ENCODE measurements at places on chromosomes 11 and 22.

DNA sequence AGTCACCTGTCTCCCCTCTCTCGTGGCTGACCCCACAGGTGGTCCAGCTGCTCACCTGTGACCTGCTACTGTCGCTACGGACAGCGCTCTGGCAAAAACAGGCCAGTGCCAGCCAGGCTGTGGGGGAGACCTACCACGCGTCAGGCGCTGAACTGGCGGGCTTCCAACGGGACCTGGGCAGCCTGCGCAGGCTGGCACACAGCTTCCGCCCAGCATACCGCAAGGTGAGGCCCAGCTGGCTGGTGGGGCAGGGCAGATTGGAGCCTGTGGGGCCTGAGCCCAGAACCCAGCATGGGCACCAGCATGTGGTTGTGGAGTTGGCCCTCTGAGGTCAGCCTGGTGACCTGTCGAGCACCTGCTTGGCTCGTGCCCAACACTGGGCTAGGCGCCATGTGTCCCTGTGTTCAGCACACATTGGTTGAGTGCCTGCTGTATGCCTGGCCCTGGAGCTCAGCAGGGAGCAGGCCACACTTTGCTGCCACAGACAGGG, 11.9 kb downstream of the SHISA8 start:
- DNase-seq = no peak

DNA sequence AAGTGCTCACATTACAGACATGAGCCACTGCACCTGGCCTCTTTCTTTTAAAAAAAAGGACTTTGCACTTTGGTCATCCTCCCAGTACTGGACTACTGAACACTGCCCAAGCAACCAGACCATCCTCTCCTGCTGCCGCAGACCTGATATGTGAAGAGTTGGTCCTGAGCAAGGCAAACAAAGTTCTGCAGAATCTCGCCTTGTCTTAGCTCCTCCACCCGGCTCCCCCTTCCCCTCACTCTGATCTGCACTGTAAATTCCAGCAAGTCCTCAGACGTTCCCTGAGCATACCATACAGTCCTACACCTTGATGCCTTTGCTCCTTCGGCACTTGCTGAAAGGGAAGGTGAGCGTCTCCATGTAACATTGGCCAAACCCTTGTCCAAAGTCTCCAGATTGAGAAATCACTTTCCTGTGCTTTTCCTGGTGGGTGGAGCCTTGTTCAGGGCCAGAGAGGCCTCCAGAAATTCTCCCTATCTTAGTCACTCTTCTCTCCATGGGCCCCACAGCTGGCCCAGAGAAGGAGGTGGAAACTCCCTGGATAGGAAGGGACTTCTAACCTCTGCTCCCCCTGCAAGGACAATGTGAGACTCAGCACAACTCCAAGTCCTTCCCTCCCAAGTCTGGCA, 47.0 kb upstream of the TIMP3 start:
- DNase-seq = no peak

DNA sequence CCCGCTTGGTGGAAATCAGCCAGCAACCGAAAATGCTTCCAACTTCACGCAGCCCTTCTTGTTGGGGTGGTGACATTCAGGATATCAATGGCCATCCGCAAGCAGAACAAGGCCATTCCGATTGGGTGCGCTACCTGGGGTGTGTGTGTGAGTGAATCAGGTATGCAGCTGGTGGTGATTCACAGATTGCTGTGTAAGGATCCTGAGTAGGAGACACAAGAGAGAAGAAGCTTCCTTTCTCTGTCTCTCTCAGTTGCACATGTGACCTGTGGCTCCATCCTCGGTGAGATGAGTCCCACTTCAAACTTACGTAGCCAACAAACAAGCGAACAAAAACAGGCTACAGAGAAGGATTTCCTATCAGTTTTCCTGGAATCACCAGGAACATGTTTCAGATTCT, 9.6 kb upstream of the TMEM184B start:
- no peak for DNase-seq

DNA sequence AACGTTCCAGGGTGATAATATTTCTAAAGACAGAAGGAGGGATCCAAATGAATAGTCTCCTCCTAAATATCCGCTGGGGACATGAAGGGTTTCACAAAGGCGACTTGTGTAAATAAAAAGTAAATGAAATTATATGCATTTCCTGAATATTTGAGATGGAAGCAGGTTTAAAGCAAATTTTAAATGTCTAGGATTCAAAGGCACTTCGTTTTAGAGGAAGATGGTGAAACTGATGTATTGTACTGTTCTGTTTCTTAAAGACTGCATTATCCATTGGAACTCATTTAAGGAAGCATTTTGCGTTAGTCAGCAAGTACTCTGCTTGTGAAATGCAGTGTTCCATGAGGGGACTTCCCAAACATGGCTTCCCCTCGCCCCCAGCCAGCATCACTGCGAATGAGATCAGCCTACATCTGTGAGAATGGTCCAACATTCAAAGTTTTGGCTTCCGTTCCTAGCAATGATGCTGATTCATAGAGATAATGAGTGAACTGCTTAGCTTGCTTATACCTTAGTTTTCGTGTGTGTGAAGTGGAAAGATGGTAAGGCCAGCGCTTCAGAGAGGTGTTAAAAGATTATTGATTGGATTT, 1.5 kb downstream of the RAB39A start:
- no peak for DNase-seq

GRCh38 chr11:849951-850774, 7.5 kb downstream of the TSPAN4 start:
- DNase-seq = no peak

GRCh38 chr22:24289114-24289513, 18.5 kb downstream of the SPECC1L start:
- no peak for DNase-seq

DNA sequence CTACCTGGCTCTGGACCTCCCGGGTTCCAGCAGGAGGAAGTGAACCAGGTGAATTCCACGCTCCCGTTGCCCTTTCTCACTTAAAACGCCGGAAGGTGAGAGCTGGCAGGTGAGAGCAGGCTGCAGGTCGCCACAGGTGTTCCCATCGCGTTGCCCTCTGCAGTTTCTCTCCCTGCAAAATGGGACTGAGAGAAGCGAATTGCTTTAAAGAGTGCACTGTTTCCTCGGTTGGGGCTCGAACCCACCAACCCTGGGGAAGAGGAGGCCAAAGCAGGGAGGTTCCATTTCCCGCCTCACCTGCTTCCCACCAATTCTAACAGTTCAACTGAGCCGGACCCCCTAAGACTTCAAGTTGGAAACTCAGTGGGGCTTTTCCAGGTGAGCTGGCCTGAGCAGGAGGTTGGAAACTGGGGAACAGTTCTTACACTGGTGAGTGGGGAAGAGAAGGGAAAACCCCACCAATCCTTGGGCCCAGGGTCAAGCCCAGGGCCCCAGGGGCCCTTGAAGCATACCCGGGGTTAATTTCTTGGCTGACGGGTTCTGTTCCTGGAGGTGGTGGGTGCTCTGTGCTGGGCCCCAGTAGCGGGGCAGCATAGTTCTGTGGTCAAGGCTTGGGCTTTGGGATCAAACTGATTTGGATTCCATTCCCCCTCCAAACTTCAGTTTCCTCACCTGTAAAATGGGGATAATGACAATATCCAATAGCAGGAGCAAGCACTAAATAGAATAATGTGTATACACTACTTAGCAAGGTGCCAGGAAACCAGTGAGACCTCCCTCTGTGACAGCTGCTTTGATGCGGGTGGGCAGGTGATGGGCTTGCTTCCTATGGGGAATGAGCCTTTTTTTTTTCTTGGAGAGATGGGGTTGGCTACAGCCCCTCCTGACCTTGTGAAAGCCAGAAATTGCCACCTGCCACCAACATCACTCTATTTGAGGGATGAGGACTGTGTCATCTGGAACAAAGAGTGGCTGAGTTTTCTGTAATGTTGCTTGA, 788 bp downstream of the CD82 start:
- DNase-seq = no peak

DNA sequence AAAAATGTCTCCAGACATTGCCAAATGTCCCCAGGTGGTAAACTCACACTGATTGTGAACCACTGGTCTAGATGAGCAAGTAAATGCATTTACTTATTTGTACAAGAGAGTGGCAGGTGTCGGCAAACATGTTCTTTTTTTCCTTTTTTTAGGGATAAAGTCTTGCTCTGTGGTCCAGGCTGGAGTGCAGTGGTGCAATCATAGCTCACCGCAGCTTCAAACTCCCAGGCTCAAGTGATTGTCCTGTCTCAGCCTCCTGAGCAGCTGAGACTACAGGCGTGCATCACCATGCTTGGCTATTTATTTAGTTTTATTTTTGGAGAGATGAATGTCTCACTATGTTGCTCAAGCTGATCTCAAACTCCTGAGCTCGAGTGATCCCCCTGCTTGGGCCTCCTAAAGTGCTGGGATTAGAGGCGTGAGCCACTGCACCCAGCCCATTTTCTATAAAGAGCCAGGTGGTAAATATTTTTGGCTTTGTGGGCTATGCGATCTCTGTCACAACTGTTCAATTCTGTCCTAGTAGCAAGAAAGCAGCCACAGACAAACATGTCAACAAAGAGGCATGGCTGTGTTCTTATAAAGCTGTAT, 1.4 kb downstream of the VPREB1 start:
- DNase-seq = no peak

GRCh38 chr11:87265979-87266378, 228.2 kb downstream of the TMEM135 start:
- no peak for DNase-seq

GRCh38 chr11:109914038-109914437, 179.2 kb upstream of the ZC3H12C start:
- no peak for DNase-seq

DNA sequence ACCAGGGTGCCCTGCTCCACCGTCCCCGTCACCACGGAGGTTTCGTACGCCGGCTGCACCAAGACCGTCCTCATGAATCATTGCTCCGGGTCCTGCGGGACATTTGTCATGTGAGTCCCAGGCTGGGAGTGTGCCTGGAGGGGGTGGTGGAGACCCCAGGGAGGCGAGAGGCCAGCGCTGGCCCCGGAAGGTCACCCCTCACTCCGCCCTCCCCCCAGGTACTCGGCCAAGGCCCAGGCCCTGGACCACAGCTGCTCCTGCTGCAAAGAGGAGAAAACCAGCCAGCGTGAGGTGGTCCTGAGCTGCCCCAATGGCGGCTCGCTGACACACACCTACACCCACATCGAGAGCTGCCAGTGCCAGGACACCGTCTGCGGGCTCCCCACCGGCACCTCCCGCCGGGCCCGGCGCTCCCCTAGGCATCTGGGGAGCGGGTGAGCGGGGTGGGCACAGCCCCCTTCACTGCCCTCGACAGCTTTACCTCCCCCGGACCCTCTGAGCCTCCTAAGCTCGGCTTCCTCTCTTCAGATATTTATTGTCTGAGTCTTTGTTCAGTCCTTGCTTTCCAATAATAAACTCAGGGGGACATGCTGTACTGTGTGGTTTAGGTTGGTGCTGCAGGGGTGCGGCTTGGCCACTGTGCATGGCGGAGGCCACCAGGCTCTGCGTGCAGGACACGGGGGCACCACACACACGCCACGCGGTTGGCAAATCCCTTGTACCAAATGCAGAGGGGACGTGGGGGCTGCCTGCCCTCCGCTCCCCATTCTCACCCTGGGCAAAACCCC, 35.4 kb downstream of the MUC2 start:
- no peak for DNase-seq

GRCh38 chr22:29860006-29860766, 22.1 kb upstream of the ASCC2 start:
- DNase-seq = no peak

- DNase-seq = no peak
Measured at GRCh38 chr11:17401841-17402240, 13.4 kb upstream of the KCNJ11 start.

DNA sequence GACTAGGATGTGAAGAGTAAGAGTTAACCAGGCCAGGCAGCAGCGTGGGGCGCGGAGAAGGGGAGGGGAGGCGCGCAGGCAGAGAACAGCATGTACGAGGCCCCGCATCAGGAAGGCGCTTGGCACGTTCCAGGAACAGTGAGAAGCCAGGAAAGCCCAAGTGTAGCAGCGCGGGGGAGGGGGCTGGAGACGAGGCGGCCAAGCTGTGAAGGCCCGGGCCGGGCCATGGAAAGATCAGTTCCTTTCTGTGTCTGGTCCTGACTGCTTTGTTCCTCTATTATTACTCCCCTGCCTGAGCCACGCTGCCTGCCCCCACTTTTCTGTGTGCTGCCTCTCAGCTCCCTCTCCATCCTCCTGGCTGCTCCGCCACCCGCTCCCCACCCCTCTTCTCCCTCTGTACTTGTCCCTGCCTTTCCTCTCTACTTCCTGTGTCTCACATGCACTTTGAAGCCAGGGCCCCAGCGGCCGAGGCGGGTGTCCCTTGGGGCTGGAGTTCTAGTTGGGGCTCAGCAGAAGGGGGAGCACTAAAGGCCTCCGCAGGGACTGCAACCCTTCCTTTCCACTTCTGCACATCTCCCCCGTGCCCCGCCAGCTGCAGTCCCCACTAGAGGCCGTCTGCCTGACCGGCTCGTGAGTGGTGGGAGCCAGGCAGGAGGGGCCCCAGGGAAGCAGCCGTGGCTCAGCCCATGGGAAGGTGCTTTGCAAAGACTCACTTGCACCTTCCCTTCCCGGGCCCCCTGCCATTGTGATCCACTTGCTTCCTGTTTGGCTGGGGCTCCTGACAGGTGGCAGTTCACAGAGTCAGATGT, 63.7 kb downstream of the PRDM11 start:
- no peak for DNase-seq

- DNase-seq = no peak
Measured at GRCh38 chr22:46060292-46061123, 83.5 kb upstream of the WNT7B start.

GRCh38 chr11:32309530-32310213, 125.7 kb downstream of the WT1 start:
- no peak for DNase-seq

DNA sequence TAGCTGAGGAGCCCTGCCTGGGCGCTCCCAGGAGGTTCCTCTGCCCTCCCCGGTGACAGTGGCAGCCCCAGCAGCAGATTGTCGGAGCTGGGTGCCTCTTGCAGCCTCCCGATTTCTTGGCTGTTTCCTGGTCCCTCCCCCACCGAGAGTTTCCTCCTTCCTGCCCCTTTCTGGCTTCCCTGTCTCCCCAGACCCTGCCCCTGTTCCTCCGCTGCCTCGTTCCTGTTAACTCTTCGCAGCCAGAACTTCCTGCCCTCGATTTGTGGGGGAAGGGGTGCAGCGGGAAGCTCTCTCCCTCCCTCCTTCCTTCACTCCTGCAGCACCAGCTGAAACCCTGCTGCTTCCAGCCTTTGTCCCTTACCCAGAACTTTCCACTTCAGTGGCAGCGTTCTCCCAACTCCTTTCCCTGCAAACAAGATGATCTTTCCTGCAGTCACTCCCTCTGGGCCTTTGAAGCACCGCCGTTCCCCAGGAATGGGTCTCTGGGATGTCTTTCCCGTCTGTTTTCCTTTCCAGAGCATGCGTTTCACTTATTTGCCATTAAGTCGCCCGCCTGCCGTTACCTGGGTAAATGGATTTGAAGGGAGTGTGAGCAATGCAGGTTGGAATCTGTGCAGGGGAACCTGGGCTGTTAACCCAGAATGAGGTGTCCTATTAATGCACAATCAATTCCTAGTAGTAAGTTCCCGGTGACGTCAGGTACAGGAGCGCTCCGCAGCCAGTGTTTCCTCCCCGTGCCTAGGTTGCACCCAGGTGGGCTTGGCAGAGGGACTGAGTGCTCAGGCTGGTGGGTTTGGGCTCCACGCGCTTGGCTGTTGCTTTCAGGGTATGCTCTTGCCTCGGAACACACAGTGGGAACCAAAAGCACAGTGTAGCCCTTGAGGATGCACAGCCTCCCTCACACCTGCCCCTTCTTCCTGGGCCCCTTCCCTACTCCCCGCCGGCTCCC, 4.3 kb downstream of the GRK2 start:
- no peak for DNase-seq
